ENCODE measurements at places on chromosomes 6 and 20.

DNA sequence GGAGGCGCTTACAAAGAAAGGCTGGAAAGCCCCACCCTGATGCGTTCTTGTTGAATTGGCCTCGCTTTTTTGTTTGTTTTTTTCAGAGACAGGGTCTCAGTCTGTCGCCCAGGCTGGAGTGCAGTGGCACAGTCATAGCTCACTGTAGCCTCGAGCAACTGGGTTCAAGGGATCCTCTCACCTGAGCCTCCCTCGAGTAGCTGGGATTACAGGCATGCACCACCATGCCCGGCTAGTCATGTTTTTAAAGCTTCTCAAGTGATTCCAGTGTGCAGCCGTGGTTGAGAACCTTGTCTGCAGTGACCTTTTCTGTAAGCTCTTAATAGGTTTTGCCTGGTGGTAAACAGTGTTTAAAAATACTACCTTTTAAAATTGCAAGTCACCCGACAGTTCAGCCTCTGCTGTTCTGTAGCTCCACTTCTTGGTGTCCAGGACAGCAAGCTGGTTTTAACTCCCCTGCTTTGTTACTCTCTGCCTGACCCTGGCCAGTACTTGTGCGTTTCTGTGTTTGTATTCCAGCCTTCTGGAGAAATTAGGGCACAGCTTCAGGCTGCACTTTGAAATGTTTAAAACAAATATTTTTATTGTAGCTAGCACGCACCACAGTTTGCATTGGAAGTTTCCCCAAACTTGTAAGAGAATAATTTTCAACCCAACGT is 54.4 kb downstream of the KDM1B start:
- DNase-seq: no peak

DNA sequence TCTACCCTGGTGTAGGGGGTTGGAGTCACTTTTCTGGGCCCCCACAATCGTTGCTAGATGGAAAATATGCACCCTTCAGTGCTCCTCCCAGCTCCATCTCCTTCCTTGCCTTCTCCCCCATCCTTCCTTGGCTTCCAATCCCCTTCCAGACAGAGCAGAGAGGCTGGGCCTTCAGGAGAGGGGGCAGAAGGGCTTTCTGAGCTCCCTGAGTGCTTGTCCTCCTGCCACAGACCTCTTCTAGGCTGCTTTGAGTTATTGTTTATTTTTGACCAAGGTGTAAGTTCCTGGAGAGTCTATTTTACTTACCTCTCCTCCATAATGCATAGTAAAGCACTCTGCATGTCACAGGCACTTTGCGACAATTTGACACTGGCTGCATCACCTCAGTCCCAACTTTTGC is 96.4 kb upstream of the CNKSR3 start:
- no peak for DNase-seq

DNA sequence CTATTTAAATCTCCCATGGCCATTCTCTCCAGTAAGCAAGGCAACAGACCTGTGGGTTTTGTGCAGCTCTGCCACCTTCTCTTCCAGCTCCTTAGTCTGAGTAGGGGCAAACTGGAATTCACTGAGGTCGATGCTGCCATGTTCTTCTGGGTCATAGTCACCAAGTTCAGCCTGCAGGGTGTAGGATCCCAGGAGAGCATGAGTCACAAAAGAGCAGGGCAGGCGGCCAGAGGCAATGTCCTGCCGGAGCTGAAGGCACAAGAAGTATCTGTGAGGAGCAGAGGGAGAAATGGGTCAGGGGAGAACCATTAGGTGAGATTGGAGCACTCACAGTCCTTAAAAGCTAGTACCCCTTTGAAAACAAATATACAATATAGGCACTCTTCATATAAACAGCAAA is 73.7 kb downstream of the SMLR1 start:
- peak; percentile 71 for DNase-seq

DNA sequence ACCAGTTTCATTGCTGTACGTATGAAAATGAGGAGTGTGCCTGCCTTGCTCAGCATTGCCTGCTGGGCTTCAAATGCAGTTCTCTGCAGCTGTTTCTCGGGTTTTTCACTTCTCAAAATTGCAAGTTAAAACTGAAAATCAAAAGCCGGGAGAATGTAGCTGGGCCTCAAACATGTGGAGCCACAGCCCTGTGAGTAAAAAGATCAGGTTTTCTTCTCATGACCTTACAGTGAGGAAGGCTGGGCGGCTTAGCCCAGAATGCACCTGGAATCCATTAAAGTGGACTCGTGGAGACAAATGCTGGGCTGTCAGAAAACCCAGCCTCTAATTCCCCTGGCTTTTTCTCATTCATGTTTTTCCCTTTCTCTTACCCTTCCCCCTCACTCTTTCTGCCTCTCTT is 34.4 kb downstream of the DSE start:
- DNase-seq: peak; percentile 45

GRCh38 chr20:10639077-10639736 is 34.6 kb downstream of the JAG1 start:
- no peak for DNase-seq

DNA sequence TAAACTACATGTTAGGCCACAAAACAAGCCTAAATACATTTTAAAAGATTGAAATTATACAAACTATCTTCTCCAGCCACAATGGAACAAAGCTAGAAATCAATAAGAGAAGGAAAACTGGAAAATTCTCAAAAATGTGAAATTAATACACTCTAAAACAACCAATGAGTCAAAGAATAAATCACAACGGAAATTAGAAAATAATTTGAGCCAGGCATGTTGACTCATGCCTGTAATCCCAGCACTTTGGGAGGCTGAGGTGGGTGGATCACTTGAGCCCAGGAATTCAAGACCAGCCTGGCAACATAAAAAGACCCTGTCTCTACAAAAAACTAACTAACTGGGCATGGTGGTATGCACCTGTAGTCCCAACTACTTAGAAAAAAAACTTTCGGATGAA is 6.3 kb upstream of the WFDC13 start:
- DNase-seq: no peak

DNA sequence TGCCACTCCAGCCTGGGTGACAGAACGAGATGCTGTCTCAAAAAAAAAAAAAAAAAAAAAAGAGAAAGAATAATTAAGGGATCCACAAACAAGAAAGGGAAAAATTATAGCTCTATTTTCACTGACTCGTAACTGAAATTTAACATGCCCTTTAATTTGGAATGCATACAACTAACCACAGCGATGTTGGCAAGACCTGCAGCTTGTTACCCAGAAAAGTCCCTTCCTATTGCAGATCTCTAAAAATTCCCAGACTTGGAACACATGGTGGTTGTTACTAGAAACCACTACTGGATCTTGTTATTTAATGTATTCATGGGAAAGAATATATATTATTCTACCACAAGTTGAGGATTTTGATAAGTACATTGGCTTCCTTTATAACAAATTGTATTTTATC is 27.8 kb upstream of the SMIM28 start:
- peak; percentile 56 for DNase-seq

DNA sequence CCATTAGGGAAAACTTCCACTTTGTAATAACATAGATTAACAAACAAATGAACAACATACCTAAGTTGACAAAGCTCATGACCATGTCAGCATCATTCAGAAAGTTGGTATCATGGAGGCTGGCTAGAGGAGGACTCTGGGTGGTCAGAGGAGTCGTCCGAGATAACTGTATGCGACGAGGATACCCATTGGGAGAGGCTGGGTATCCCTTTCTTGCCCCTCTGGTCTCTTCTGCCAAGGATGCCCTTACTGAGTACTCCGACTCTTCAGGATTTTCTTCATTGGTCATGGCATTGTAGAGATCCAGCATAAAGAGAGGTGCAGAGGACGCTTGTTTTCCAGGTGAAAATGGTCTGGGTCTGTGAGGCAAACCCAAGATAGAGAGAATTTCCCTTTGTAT is 1.1 kb downstream of the BMP5 start:
- no peak for DNase-seq

GRCh38 chr6:157912326-157912725 is 69.3 kb upstream of the SYNJ2 start:
- peak; percentile 87 for DNase-seq

GRCh38 chr6:145652572-145652971 is 82.7 kb downstream of the EPM2A start:
- DNase-seq: no peak

- DNase-seq: no peak
Observed at GRCh38 chr20:47362361-47363219, 6.1 kb upstream of the ZMYND8 start.

- DNase-seq: peak; percentile 74
Observed at GRCh38 chr20:49674383-49675352, 39.0 kb downstream of the B4GALT5 start.

- no peak for DNase-seq
Observed at GRCh38 chr20:49630396-49630951, 62.5 kb upstream of the PTGIS start.

- DNase-seq: no peak
Observed at GRCh38 chr6:139520321-139520768, 145.9 kb upstream of the CITED2 start.

DNA sequence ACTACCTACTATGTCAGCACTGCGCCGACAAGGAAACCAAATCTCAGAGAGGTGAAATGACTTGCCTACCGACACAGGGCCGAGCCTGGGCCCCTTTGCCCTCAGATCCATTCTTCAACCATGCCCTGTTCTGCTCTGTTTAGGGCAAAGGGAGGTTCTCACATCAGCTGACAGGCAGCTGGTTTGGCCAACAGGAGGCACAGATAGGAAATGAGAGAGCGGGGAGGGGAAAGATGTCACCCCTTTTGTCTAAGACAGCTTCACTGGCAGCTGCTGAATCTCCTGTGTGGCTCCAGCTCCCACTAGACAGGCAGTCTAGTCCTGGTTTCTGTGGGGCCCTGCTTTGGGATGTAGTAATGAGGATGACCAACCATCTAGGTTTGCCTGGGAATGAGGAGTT is 158.7 kb downstream of the TMEM200A start:
- no peak for DNase-seq

DNA sequence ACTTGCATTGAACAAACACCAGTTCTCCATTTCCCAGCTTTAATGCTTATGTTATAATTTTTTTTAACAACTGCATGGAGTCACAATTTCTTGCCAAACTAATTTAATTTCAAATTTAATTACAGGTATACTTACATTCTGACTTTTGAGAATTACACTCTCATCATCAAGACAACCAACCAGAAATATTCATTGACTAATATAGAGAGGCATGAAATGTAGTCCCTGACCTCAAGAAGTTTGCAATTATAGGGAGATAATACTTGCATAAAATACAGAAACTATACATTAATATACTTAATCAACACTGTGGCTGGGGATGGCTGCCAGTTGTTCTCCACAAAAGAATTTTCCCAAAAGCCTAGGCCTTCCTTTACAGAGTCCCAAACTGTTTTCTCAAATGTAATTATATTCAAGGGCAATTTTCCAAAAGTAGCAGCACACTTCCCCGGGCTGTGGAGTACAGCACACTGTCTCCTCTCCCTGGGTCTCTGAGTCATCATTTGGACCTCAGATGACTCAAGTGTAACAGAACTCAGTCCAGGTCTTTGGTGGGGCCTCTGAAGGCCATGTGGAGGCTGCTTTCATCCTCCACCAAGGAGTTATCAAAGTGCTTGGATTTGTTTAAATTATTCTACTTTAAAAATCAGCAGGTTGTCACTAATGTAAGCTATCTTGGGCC is 114.1 kb downstream of the KIF16B start:
- DNase-seq: peak; percentile 82

GRCh38 chr20:55936209-55936595 is 69.1 kb downstream of the CBLN4 start:
- no peak for DNase-seq

DNA sequence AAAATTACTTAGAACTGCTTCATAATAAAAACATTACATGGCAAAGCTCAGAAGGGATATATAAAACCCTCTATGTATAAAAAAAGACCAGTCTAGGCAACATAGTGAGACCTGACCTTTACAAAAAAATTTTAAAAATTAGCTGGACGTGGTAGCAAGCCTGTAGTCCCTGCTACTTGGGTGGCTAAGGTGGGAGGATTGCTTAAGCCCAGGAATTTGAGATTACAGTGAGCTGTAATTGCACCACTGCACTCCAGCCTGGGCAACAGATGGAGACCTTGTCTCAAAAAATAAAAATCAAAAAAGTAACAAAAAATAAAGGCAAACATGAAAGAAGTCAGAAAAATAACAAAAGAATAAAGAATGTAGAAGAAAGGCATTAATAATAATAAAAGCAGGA is 21.5 kb upstream of the TPD52L1 start:
- DNase-seq: no peak

- DNase-seq: peak; percentile 46
Observed at GRCh38 chr20:31691646-31692275, 30.9 kb downstream of the BCL2L1 start.

GRCh38 chr20:11128220-11128718 is 454.5 kb upstream of the JAG1 start:
- DNase-seq: peak; percentile 5

- peak; percentile 95 for DNase-seq
Observed at GRCh38 chr6:6699741-6700367, 111.3 kb downstream of the LY86 start.

DNA sequence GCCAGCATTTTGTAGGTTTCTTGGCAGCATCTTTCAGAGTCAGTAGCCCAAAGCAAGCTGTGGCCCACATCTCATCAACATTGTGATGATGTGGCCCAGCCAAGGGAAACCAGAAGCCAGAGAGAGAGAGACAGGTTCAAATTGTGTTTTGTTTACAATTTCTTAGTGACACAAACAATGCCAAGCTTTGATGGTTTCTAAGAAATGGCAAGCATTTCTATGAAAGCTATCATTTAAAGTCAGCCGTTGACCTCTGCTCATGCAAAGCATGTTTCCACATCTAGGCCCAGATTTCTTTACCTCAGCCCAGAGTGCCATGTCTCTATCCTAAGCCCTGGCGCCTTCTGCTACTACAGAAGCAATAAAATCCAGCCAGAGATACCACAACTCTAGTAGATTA is 32.9 kb downstream of the GCM1 start:
- no peak for DNase-seq

DNA sequence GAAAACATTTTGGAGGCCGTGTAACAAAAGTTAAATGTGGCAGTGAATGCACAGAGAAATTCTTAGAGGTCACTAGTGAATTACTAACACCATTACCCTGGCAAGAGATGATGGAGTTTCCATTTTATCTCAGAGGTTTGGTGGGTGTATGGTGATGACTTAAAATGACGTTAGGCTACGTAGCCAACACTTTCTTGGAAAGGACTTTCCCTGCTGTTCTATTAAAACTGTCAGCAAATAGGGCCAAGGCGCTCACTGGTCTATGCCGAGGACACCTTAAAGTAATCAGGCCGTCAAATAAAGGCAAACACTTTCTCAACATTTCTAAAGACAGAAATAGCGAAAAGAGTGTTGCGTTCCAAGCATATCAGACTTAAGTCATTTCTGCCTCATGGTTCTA is 160.8 kb downstream of the GMPR start:
- DNase-seq: no peak

- peak; percentile 27 for DNase-seq
Observed at GRCh38 chr6:53159558-53159957, 10.9 kb upstream of the GCM1 start.

GRCh38 chr6:25377664-25378063 is 98.5 kb downstream of the CARMIL1 start:
- DNase-seq: no peak
